Stimulated activated CD8-positive, alpha-beta memory T cell treated with anti-CD3 and anti-CD28 coated beads, Interleukin-12 subunit alpha, Interleukin-12 subunit beta, amount 100 ng/mL, for 1 hour (primary cell): ENCODE measurements at places on chromosomes 2 and 18.

DNA sequence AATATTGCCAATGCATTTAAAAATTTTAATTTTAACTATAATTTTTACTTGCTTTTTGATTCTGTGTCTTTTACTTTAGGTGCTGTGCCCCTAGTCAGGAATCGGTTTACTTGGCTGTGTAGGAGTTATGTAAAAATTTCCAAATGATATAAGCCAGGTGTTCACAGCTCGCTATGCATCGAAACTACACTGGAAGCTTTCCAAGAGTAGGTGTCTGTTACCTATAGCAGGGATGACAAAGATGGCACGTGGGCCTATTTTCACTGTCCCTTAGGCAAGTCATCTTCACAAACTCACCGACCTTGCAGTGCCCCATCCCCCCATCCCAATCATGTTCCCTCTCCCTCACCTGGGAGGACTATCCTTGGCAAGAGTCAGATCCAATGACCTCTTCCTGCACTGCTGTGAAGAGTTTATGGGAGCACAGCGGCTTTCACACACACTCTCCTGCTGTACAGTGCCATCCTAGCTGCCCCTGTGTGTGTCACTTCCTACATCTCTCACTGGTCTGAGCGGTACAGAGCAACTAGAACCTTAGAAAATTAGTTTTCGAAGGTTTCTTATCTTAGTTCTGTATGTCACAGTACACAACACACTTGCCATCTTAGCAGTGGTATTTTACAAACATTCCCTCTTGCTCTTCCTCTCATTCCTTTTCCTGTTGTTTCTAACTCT is 49.2 kb upstream of the NAB1 start:
- no peak for DNase-seq

- no peak for DNase-seq
These were observed 315.2 kb downstream of the TDRD15 start for GRCh38 chr2:21438949-21439348.

DNA sequence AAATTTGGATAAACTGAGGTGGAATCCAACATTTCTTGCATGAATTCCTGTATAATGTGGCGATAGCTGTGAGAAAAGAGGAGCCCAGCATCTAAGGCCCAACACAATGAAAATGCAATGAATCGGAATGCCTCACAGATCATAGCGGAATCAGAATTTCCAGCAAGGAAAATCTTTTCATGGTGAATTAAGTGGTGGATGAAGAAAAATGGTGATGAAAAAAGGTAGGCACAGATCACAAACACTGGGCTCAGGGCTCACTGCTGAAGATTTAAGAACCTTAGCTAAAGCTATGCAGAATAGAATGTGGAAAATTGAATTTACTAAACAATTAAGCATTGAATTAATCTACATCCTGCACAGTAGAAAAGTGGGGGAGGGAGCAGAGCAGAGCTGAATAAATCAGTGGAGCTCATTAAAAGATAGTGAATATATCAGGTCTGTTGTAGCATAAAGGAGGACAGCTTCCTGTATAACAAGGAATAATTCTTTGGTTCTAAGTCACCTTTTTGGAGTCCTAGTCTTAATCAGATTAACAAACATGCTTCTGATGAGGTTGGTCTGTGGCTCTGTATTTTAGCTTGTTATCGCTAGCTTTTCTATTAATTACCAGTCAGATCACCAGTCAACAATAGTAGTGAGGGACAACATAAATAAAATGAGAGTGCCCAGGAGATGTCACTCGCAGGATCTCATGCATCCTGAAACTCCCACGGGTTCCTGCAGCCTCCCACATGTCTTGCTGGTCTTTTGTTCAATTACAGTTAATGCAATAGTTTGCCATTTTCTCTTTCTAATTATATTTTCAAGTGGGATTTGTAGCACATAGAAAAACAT is 27.0 kb downstream of the MEIS1 start:
- DNase-seq = no peak

GRCh38 chr18:77065221-77065981 is 67.2 kb downstream of the MBP start:
- no peak for DNase-seq

- no peak for DNase-seq
These were observed 1.4 kb downstream of the PPP4R1 start for GRCh38 chr18:9612977-9613376.
